ENCODE measurements at places on chromosomes 12 and 14.

GRCh38 chr14:39430762-39431415 lies 1.3 kb downstream of the FBXO33 start:
- peak; percentile 9 for DNase-seq

DNA sequence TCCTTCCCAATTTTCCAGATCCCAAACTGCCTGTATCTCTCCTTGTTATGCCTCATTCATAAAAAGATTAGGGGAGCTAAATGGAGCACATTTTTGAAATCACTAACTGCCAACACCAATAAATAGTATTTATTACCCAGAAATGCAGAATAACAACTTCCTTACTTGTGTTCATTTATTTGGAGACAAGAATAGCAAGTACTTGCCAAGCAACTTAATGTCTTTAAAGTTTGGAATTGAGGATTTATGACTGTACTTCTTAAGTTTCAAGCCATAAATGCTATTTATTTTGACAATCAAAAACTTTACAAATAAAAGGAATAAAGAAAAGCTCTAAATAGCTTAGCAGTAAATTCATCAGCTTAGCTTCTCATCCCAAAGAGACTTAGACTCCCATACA lies 626.1 kb upstream of the NOVA1 start:
- no peak for DNase-seq

DNA sequence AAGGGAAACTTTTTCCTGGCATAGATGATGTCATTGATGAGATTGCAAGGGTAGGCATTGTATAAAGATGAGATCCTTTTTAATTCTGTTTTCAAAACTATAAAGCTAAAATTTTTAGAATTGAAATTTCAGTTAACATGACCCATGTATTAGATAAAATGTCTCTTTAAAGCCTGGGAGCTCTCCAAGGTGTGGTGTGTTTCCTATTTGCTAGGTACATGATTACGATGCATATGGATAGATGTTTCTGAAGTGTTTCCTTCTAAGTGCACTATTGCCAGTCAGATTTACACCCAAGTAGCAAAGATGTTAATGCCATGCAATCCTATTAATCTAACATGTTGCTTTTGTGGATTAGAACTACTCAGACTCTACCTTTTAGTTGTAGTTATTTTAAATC lies 834.7 kb downstream of the DIO2 start:
- DNase-seq = no peak

DNA sequence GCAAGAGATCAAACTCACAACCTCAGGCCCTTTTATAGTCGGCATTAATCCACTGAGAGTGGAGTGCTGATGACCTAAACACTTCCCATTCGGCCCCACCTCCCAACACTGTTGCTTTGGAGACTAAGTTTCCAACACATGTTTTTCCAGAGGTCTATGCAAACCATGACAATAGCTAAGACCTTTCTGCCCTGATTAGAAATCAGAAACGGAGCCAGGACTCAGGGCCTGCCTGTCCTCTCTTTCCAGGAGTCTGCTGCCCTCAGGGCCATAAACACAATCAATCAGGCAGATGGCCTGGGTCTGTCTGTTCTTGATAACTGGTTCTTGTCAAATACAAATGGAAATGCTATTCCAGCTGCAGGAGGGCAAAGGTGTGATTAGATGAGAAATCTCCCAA lies 97.2 kb upstream of the PSMC1 start:
- no peak for DNase-seq

GRCh38 chr12:130746546-130746945 lies 30.4 kb upstream of the RIMBP2 start:
- no peak for DNase-seq

- DNase-seq = no peak
These were observed 188.4 kb upstream of the NAV3 start for GRCh38 chr12:77642246-77642645.

GRCh38 chr12:1473418-1473817 lies 121.0 kb downstream of the FBXL14 start:
- no peak for DNase-seq

DNA sequence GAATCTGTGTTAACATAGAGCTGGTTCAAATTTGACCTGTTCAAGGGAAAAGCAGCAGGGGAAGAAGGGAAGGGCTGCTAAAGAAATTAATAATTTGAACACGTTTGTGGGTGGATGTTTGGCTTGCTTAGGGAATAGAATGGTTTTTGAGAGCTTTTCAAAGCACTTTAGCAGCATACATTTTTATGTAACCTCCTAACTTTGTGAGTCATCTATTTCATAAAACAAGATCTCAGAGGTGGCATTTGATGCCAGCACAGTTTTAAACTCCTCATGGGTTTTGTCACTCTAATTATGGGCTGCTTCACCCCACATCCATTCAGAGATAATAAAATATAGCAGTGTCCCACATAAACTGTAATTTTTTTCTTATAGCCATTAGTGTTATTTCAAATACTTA lies 143.8 kb downstream of the ACSS3 start:
- peak; percentile 11 for DNase-seq

- peak; percentile 37 for DNase-seq
These were observed at the start of gene IKZF4 for GRCh38 chr12:56020423-56021184. Gene IKZF4, plus strand, starts transcription at chr12:56021043. Its CDS starts 451 bp downstream, at chr12:56021494.

DNA sequence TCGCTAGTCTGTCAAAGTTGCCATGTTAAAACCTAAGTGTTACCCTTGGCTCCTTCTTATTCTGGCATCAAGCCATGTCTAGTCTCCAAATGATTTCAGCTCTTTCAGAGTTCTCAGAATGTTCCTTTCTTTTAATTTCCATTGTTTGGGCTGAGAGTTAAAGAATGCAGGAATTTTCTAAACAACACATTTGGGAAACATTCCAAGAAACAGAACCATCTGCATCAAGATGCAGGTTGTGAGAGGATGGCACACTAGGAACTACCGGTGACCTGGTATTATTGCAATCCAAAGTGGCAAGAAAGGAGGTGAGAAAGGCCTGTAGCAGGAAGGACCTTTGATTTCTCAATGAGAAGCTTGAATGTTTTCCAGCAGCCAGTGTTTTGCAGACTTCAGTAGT lies 30.1 kb downstream of the SLC35F4 start:
- DNase-seq = no peak

GRCh38 chr14:81147140-81147897 lies 73.4 kb downstream of the GTF2A1 start:
- DNase-seq = no peak

GRCh38 chr12:45260104-45260815 lies 44.4 kb downstream of the ANO6 start:
- DNase-seq = peak; percentile 53

DNA sequence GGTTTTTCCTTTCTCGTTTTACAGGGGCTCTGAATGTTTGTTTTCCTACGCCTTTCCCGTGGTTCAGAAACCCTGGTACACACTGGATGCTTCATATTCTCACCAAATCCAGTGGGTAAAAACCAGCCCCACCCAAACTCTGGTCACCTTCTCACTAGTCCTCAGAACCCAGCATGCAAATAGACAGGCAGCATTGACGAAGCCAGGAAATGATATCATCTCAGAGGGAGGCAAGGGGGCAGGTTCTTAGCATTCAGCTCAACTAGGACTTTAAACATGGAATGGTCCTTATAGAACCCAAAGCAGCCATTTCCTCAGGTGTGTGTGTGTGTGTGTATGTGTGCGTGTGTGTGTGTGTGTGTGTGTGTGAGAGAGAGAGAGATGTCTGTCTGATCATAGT lies 142.0 kb downstream of the KCNK10 start:
- DNase-seq = no peak

- no peak for DNase-seq
These were observed 70.2 kb upstream of the MUCL1 start for GRCh38 chr12:54784115-54784514.

DNA sequence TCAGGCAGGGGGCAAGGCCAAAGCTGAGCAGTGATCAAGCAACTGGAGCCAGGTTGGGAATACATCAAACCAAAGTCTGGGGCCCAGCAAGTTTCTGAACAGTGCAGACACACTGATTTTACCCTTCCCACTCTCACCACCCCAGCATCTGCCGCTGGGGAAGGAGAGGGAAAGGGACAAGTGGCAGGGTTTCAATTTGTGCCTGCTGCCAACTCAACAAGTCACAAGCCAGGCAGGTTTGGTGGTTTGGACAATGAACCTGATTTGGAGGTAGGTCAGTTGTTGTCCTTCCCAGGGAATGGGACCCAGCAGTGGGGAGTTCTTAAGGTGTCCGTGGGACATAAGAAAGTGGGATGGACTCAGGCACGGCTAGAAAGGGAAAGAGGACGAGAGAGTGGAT lies 151.9 kb upstream of the NOS1 start:
- no peak for DNase-seq

DNA sequence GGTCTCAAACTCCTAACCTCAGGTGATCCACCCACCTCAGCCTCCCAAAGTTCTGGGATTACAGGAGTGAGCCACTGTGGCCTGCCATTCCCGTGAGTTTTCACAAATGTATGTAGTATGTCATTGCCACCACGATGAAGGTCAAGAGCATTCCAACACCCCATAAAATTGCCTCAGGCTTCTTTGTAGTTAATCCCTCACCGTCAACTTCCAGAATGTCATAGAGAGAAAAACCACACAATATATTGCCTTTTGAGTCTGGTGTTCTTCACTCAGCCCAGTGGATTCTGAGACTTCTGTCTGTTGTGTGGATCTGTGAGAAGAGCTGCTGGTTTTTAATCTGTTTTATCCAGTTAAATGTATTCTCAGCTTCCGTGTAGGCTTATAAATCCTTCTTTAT lies 12.6 kb upstream of the CFAP251 start:
- no peak for DNase-seq

GRCh38 chr14:33430414-33431035 lies 491.8 kb downstream of the NPAS3 start:
- no peak for DNase-seq

GRCh38 chr12:111426344-111427185 lies 20.8 kb downstream of the SH2B3 start:
- DNase-seq = no peak

GRCh38 chr14:75499084-75499875 lies 23.0 kb upstream of the BATF start:
- DNase-seq = no peak

GRCh38 chr12:111624540-111624939 lies 25.4 kb upstream of the ATXN2 start:
- DNase-seq = no peak

GRCh38 chr14:73014105-73014504 lies 12.8 kb downstream of the ZFYVE1 start:
- DNase-seq = no peak

DNA sequence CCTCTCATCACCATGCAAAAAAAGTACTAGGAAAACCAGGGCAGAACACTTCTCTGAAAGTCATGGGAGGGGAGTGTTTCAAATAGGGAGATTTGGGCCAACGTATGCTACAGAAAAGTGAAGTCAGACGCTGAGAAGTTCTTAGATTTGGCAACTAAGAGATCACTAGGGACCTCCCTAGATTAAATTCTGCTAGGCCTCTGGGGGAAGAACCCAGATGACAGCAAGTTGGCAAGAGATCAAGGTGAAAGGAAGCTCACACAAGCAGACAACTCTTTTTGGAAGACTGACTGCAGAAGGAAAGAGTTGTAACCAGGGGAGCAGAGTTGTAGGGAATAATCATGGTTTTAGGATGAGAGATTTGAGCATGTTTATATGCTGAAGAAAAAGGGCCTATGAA lies 20.7 kb downstream of the IQSEC3 start:
- no peak for DNase-seq

DNA sequence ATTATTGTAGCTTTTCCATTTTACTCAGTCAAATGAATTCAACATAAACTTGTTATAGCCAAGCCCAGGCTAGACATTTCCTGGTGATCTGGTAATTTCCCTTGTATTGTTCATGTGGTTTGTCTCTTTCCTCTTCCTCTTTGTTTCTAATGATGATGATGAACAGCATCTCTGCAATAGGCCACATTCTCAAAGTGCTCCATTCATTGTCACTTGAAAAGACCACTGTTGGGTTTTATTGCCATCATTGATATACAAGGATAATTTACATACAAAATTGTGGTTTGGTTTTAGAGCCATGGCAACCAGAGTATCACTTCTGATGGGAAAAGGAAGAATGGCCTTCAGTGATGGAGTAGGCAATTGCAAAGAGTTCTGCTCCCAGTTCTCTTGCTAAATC lies 379.3 kb downstream of the RGS6 start:
- DNase-seq = no peak

DNA sequence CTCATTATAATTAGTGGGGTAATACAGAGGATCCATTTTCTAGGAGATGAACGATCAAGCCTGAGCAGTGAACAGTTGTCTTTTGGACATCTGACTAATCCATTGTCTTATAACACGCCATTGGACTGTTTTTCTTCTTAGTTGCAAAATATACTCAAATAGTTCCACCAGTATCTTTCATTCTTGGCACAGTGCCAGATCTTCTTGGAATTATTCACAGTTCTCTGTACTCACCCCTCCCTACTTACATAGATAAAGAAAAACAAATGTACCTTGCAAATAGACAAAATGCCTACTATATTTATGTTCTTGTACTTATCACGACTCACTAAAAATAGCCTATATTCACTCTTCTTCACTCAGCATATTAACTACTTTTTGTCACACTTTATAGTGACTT lies 3.8 kb downstream of the CBLN3 start:
- peak; percentile 72 for DNase-seq

DNA sequence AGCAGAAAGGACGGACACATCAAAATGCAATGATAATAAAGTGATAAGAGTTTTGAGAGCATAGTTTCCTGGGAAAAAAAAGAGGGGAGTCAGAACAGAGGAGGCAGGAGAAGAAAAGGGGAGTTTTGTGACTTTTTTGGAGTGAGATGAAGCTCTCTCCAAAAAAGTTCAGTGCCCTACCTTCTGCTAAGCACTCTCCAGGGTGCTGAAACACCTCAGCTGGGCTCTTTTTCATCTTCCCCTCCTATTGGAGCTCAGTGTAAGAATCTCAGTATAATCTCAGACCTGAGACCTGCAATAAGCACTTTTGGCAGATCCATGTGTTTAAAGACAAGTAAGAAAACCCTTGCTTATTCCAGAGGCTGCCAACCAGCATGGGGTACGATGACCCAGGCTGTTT lies 58.9 kb upstream of the SRRM4 start:
- DNase-seq = no peak

GRCh38 chr12:99984271-99985128 lies at the start of gene ANKS1B:
Gene ANKS1B, minus strand, starts transcription at chr12:99984936. Its CDS starts 699 bp downstream, at chr12:99984237.
- DNase-seq = peak; percentile 15

GRCh38 chr12:47858511-47859266 lies 39.0 kb upstream of the HDAC7 start:
- no peak for DNase-seq

DNA sequence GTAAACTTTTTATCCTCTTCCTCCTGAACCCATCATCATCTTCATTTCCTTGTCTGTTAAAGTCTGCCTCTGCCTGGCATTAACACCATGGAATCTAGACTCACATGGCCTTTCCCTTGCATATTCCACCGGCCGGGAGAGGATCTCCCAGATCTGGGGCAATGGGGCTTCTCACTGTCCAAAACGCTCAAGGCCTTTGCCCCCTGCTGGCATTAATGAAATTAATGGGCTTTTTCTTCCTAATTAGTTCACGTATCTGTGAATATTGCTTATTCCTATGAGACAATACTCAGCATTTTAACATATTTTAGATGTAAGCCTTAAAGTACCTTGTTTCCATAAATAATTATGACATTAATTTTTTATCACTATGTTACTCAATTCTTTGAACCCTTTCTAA lies 42.9 kb upstream of the CAPRIN2 start:
- no peak for DNase-seq
